DMS53 (cell line): ENCODE measurements at places on chromosomes 5 and 9.
A peak's percentile ranks its signal among the peaks of the same experiment; 100 is the strongest.

DNA sequence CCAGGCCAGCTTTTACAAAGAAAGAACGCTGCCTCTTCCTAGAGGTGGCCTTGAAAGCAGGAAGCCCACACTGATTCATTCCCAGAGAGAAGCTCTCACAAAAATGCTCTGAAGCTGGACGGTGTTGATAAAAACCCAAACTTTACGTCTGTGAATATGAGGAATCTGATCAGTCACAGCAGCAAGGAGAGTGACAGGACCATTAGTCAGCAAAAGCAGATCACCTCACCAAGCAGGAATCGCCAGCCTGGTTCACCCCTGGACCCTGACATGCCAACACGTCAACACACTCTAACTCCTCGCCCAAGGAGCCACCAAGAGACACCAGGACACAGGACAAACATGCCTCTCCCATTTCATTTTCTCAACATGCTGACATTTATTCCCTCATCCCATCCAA is 70.6 kb upstream of the ZNF622 start:
- no peak for DNase-seq

GRCh38 chr9:133943781-133944745 is 48.1 kb downstream of the VAV2 start:
- DNase-seq = no peak

DNA sequence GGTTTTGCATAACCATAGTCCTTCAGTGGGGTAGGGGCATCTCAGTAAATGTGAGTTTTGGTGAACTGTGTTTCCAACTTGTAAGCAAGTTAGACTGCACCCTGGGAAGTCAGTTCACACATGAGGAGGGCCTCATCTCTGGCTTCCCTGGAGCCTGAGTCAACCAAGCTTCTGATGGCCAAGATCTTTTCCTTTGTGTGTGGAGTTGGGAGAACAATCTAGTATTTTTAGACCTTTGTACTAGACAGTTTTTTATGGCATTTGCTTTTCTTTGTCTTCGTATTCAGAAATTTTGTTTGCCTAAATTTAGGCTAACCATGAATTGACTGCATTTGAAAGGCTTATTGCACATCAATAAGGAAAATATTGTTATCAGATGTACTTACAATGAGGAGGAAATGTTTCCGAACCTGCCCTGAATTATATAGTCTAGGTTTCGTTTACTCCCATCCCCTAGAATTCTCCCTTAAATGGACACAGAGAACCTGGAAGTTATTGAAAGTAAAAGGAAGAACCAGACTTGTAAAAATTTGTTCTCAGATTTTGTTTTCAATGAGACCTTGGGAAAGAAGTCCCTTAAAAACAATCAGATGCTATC is 204.6 kb downstream of the AOPEP start:
- no peak for DNase-seq

DNA sequence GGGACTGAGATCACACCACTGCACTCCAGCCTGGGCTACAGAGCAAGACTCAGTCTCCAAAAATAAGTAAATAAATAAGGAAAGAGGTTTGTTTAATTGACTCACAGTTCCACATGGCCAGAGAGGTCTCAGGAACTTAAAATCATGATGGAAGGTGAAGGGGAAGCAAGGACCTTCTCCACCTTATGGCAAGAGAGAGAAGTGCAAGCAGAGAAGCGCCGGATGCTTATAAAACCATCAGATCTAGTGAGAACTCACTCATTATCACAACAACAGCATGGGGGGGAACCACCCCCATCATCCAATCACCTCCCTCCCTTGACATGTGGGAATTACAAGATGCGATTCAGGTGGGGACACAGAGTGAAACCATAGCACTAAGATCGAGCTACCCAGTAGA is 22.8 kb upstream of the RGMB start:
- peak; percentile 59 for DNase-seq

- DNase-seq = no peak
These were observed 45.7 kb downstream of the SCAMP1 start for GRCh38 chr5:78405829-78406750.
